ENCODE measurements at places on chromosomes 16 and 17. TPM values are rescaled to one million over a fixed set of nuclear protein-coding genes. Genes with fewer than 3 reads are reported as not detected.

Gene TMC5
- total RNA-seq: 0.26 TPM

- DNase-seq: no peak
These were observed 632.4 kb downstream of the CDH11 start for GRCh38 chr16:64489449-64489848.

DNA sequence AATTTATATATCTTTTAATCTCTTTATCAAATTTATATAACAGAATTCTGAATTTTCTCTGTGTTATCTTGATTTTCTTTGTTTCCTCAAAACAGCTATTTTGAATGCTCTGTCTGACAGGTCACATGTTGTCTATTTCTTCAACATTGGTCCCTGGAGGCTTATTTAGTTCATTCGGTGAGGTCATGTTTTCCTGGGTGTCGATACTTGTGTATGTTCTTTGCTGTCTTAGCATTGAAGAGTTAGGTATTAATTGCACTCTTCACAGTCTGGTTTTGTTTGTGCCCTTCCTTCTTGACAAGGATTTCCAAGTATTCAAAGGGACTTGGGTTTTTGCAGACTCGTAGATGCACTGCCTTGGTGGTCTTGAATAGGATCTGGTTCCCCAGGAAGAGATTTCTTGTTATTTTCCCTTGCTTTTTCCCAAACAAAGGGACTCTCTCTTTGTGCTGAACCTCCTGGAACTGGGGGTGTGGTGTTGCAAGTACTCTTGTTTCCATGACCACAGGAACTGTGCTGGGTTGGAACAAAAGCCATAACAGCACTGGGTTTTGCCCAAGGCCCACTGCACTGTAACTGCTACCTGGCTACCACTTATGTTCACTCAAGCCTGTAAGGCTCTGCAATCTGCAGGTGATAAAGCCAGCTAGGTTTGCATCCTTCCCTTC is 1483.0 kb downstream of the CDH8 start:
- no peak for DNase-seq

GRCh38 chr17:43314611-43315011 is 80.8 kb upstream of the RNU2-1 start:
- DNase-seq: peak; percentile 12

- no peak for DNase-seq
These were observed 44.7 kb downstream of the IL21R start for GRCh38 chr16:27446721-27447120.

DNA sequence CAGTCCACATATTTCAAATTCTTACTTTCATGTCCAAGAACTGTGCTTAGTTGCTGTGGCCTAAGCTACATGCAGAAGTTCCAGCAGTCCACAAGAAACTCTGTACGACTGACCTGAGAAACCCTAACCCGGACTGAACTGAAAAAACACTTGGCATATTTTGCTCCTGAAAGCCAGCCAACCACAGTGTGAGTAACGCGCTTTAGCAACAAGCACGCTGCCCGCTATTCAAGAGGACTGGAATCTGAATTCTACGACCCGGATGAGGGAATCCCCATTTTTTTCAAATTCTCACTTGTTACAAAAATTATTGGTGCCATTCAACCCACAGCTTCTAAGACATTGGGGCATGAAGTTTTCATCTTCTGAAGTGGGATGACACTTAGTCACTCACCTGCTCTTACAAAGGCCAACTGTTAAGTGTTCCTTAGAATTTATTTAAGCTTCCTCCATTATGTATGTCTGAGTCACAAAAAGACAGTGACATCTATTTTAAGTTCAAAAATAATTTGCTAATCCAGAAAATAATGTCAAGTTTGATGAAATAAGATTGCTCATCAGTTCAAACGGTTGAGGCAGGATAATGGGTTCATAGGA is 78.7 kb downstream of the CDYL2 start:
- no peak for DNase-seq

DNA sequence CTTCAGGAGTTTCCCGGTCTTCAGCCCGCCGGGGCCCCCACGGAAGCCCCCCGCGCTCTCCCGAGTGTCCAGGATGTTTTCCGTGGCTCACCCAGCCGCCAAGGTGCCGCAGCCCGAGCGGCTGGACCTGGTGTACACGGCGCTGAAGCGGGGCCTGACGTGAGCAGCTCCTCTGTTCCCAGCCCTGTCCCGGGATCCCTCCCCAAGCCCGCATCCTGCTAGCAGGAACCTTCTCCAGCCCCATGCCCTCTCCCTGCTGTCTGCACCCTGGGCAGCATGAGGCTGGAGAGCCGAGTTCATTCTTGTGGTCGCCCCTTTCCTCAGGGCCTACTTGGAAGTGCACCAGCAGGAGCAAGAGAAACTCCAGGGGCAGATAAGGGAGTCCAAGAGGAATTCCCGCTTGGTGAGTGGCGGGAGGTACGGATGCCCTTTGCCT is 10.1 kb downstream of the RIPOR1 start:
- DNase-seq: no peak

Data from mesenteric fat pad (tissue), 1 donor.